ENCODE measurements at places on chromosomes 3 and 15.

GRCh38 chr15:94272251-94272898 lies 41.0 kb downstream of the MCTP2 start:
- no peak for DNase-seq

GRCh38 chr15:99628374-99629001 lies 62.7 kb downstream of the MEF2A start:
- no peak for DNase-seq

- peak; percentile 85 for DNase-seq
Measured at GRCh38 chr15:52558196-52558595, 10.6 kb downstream of the ARPP19 start.

DNA sequence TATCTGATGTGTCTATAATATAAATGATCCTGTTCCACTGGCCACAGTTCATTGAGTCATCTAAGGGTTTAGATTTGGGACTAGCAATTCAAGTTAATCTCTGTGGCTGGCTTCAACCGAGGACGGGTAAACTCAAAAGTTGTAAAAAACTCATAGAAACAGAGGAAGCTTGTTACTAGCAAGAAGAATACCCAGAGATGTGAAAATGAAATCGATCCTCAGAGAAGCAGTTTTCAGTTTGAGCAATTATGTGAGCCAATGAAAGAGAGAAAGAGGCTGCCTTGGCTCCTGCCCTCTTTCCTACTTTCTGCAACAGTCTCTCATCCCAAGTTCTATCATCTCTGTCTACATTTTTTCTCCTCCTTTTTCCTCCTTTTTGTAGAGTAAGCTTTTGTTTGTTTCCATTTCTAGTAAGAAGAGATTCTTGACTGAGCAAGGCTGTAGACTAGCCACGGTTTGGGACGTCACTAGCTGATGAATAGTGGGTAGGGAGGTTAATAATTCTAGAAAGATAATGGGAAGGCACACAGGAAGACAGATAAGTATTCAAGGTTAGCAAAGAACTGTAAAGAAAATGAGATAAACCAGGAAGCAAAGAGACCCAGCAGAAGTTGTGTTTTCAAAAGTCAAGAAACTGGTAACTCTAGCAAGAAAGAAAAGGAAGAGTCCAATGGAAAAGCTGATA lies 298.9 kb upstream of the NR2F2 start:
- DNase-seq: no peak

DNA sequence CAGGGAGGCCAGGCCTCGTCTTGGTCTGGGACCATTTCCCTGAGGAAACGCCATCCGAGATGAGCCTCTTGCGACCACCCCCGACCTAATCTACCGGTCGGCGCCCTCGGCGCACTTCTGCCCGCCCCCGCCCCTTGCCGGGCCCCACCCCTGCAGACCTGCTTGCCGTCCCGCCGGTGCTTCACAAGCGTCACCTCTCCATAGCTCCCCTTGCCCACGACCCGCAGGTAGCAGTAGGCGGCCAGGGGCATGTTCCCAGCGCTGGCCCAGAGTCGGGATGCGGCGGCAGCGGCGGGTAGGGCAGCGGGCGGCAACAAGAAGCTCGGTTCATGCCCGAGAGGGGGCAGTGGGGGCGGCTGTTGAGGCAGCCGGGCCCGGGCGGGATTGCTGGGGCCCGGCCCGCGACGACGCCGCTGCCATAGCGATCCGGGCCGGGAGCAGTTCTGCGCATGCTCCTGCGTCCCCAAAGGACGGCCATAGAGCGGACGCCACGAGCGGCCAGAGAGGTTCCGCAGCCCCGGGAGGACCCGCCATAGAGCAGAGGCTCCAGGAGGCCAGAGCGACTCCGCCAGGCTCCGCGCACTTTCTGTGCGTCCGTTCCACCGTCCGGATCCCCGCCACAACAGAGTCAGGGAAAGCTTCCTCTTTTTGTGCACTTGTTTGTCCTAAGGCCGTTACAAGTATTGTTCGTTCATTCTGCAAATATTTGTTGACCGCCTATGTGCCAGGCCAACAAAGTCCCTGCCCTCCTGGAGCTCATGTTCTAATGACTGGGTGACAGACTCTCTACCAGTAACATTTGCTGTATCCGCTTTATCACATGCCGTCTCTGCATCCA lies at the start of gene NEK4:
TSS of gene NEK4 (minus strand) at position 445 of the 838 bp plus-strand sequence. CDS start at position 251, 194 bp downstream.
- peak; percentile 95 for DNase-seq

DNA sequence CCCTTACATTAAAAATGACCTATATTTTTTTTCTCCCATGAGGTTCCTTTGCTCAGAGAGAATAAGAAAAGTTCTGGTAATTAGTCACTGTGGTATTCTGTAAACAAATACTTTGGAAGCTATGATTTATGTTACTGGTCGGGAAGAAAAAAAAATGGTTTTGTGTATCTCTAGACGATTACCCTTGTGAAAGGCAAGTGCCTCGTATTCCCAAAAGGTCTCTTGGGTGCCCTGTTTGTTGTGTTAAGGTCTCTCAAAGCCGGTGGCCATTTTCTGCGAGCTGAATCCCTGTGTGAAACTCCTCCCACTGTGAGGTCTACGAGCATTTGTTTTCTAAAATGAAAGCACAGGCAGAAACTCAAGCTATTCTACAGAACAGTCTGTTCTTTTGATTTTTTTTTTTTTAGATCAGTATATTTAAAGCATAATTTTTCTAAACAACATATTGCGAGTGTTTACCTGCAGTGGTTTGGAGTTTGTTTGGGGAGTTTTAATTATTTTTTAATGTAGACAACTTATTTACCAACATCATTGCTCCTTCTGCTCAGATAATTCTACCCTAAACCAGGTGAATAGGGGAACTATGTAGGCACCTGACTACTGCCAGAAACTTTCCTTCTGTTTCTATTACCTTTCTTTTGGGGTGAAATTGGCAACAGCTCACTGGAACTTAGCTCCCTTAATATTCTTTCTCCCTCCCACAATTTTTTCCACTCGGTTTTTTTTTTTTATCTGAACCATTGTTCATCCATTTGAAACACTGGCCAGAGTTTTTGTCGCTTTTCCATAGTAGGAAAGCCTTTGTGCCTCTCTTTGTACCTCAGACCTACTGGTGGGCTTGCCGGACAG lies 44.0 kb downstream of the ZBTB38 start:
- peak; percentile 88 for DNase-seq

DNA sequence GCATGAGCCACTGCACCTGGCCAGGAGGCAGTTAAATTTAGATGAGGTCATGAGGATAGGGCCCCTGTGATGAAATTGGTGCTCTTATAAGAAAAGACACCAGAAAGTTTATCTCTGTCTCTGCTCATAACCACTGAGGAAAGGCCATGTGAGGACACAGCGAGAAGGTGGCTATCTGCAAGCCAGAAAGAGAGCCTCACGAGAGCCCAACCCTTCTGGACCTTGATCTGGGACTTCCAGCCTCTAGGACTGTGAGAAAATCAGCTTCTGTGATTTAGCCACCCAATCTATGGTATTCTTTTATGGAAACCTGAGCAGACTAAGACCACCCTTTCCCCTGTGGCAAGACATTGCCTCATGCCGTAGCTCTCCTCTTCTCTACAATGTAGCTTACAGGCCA lies 337.6 kb downstream of the THSD4 start:
- no peak for DNase-seq

DNA sequence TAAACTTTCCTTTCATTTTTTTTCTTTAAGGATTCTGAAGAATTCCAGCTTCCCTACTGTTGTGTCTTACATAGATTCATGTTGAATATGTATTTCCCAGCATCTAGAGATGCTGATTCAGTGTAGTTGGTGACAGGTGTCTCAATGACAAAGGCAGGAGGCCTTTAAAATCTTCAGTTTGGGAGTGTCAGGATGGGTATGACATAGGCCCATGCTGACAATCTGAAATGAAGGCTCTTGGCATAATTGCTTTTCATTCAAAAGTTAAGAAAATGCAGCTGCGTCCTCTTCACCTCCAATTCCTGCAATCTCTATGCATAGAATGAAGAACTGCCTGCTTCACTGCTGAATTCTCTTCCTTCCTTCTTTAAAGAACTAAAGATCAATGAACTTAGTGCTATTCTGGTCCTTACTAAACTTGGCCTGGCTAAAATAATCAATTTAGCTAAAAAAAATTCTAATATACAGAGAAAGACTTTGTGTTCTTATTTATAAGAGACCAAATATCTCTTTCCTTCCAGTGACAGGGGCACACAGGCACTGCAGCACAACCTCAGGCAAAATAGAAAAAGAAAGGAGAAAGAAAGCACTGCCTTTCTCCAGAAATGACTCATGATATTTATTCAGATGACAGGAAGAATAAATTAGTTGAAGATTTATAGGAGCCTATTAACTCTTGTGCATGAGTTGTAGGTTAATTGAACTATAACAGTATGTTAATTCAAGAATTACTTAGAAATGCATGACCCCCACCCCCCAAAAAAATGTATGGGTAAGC lies 152.6 kb upstream of the GBE1 start:
- no peak for DNase-seq

DNA sequence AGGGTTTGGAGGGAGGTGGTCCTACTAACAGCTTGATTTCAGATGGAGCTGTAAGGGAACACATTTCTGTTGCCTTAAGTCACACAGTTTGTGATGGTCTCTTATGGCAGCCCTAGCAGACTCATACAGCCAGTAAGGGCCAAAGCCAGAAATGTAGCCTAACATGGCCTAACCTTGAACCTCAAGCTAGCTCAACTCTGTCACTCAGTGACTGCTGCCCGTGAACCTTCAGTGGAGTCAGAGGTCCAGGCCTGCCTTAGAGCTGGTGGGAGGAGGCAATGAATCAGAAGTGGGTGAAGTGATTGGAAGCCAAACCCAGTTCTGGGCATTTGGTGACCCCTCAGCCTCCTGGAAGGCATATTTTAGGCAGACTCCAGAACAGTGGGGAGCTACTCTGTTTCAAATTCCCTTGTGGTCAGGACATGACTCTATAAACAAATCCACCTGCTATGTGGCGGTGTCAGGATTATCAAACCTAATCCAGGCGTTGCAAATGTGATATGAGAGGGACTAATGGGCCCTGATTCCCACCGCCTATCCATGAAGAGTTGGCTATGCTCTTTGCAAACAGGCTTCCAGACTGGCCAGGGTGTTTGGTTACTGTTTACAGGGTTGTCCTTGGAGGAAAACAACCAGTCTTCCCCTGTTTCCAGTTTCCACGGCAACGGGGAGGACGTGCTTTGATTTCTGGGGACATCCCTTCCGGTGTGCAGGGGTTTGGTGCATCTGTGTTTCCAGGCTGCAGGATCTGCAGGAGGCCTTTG lies 105.9 kb upstream of the AGBL1 start:
- DNase-seq: no peak

- no peak for DNase-seq
Measured at GRCh38 chr15:78201281-78202190, 32.8 kb downstream of the ACSBG1 start.

GRCh38 chr3:77468626-77469020 lies 428.7 kb downstream of the ROBO2 start:
- no peak for DNase-seq

DNA sequence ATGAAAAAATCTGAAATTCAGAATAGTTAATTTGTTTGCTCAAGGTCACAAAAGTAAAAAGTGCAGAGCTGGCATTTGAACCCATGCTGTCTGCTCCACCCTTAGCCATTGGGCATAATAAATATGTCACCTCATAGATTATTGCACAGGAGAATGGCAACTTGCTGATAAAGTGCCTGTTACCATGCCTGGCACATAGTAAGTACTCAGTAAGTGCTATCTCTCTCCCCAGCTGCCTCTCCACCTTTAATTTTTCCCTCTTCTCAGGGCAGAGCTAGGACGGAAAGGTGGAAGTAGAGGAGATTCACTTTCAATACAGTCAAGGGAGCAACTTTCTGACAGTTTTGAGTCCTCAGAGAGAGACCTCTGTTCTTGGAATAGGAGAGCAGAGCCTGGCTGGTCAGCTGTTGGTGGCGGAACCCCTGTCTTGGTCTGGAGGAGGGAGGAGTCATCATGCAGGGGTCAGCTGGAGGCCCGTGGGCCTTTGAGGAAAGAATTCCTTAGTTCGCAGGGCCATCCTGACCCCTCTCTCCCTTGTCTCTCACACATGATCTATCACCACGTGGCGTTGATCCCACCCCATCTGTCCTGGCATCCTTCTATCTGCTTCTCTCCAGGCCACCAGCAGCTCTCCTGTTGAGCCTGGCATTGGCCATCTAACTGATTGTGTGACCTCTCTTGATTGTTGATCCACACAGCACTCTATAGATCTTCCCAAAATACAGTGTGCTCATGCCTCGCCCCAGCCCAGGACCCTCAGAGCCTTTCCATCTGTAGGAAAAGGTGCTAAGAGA lies 149.3 kb downstream of the RPLP1 start:
- no peak for DNase-seq

- DNase-seq: no peak
Measured at GRCh38 chr3:70805061-70805889, 492.8 kb upstream of the MDFIC2 start.

DNA sequence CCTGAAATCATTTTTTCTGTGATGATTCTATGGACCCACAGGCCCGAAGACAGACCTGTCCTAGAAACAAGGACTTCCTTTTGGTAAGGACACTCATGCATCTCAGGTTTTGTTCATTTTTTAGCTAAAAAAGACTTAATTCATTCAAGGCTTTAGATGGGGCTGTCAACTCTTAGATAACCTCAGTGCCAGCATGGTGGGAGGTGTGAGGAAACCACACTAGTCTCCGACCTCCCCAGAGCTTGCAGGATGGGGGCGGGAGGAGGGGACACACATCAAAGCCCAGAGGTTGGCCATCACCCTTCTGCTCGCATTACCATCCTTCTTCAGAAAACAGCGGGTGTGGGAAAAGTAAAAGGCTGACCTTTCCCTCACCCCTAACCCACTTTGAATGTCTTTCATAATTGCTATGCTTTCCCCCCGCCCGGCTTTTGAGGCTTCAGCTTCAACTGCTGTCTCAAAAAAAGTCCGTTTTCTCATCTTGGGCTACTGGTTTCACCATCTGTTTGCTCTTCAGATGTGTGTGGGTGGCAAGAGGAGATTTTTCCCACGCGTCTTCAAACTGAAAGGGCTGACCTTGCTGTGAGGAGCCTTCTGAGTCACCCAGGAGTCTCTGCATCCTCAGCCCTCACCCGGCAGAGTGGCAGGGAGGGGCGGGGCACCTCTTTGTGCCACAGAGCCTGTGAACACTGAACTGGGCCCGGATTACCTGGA lies 27.6 kb upstream of the CXCR6 start:
- peak; percentile 89 for DNase-seq

- no peak for DNase-seq
Measured at GRCh38 chr15:33142708-33143107, 51.8 kb downstream of the FMN1 start.

- peak; percentile 59 for DNase-seq
Measured at GRCh38 chr3:141379250-141379966, 11.1 kb downstream of the ZBTB38 start.

- DNase-seq: no peak
Measured at GRCh38 chr15:48380198-48380597, 49.0 kb downstream of the DUT start.

GRCh38 chr3:23819599-23820360 lies 14.0 kb downstream of the UBE2E1 start:
- DNase-seq: no peak

DNA sequence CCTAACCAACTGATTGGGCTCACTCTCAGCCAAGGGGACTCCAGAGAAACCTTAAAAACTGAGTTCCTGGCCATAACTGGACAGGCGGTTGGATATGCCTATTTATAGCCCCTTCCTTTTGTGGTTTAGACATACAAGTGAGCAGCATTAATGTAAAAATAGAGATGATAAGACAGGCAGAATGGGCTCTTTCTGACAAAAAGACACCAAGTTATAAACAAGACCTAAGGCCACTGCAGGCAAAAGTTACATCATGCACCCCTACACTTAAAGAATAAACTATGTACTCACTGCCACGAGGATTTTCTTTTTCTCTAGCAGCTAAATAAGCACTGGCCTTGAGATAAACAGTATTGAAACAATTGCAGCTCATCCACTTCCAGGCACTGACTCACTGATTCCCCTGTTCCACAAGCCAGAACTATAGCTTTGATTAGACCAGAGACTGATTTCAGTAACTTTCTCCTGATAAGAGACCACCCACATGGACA lies 30.1 kb downstream of the SUCNR1 start:
- no peak for DNase-seq
